Suprapubic skin (tissue), 4 donors: ENCODE measurements at places on chromosomes 16 and 17.

GRCh38 chr17:16243385-16243784, 26.4 kb downstream of the PIGL start:
- no peak overlapping the region for H3K4me3 ChIP-seq
- no peak for DNase-seq
- H3K36me3 ChIP-seq, result no peaks in the 10 kb centered on the region

DNA sequence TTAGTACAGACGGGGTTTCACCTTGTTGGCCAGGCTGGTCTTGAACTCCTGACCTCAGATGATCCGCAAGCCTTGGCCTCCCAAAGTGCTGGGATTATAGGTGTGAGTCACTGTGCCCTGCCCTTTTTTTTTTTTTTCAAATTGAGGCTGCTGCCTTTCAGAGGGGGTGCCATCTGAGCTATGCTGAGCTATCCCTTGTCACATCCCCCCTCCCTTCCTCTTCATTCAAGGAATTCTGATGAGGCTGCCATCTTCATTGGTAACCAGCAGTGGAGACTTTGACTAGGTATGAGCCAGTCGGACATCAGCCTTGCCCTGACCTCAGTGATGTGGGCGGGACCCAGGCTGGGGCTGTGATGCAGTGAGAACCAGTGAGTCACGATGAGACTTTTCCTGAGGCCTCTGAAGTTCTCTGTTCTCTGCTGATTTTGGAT, 24.4 kb upstream of the GPT2 start:
- no peaks in the 10 kb centered on the region for H3K27me3 ChIP-seq
- H3K27ac ChIP-seq, result peak overlapping the region; percentile 19
- H3K4me3 ChIP-seq, result no peak overlapping the region

DNA sequence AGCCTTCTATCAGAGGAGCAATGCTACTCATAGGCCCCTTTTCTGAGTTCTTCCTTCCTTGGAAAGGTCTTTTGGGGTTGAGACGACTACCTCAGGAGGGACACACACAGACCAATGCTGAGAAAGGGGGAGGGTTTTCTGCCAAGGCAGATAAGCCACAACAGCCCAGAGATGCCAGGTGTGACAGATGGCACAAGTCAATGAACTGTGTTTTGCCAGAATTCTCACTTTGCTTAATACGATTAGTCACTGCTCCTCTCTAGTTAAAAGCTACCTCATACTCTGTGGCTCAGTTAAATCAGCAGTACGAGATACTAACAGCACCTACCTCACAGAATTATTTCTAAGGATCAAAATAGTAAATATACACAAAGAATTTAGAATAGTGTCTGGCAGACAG, 8.0 kb downstream of the BRD7 start:
- peaks cover 46% of the 10 kb centered on the region for H3K36me3 ChIP-seq
- no peak for DNase-seq
- H3K27me3 ChIP-seq, result no peaks in the 10 kb centered on the region
- H3K4me1 ChIP-seq, result peaks cover 17% of the 10 kb centered on the region
- no peak overlapping the region for H3K27ac ChIP-seq

DNA sequence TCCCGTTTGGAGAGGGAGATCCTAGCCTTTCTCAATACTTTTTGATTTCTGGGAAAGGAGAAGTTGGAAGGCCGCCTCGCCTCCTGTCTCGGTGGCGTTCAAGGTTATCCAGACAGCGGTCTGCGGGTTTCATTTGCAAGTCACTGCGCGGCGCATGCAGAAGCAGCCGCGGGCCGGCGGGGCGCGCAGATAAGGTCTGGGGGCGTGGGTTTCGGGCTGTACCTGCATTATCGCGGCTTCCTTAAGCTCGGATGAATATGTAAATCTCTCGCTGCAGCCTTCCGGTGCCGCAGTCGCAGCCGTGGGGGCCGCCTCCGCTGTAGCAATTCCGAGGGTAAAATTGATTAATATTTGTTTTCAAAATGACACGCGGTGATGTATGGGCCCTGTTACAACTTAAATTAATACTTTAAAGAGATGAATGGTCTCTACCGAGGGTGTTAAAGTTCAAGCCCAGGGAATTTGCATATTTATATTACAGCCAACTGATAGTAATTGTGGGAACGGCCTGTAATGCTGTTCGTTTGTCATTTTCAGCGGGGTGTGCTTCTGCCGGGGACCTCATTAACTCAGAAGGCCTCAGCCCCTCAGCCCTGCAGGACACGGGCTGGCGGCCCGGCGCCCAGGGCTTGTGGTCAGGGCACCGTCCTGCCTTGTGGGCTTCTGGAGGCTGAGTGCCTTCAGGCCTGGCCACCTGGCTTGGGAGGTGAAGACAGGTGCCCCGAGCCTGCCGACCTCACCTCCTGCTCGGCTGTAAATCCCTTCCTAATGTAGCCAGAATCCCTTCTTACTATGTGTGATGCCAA, 99.4 kb downstream of the CYLD start:
- peaks cover 8% of the 10 kb centered on the region for H3K4me1 ChIP-seq
- peaks cover 25% of the 10 kb centered on the region for H3K27me3 ChIP-seq
- peak overlapping the region; percentile 31 for H3K4me3 ChIP-seq
- H3K27ac ChIP-seq, result no peak overlapping the region

DNA sequence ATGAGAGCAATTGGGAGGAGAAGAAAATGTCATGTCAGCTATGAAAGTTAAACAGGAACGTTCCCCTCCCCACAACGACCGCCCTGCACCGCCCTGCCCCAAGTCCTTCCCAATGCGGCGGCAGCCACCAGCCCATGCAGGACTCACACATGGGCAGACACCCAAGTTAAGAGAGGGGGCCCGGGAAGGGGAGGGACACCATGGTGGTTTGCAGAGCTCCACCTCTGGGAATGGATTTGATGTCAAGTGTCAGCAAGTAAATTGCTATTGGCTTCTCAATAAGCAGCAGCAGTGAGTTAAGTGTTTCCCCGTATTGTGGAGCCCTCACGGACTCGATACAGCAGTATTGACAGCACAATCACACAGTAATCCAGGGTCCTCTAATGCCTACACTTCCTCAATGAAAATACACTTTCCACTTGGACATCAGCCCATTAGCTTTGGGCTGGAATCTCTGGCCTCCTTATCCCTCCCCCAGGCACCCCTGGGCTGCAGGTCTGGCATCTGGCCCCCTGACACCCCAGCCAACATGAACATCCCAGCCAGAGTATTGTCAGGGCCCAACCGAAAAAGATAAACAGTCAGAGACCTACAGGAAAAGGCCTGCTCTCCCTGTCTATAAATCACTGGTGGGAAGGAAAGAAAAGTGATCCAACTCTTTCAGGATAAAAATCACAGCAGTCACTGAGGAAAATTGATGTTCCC, 22.6 kb downstream of the ZFHX3 start:
- peaks cover 24% of the 10 kb centered on the region for H3K4me1 ChIP-seq
- H3K36me3 ChIP-seq, result no peaks in the 10 kb centered on the region
- no peak overlapping the region for H3K4me3 ChIP-seq
- no peak for DNase-seq
- H3K27ac ChIP-seq, result peak overlapping the region; percentile 36

DNA sequence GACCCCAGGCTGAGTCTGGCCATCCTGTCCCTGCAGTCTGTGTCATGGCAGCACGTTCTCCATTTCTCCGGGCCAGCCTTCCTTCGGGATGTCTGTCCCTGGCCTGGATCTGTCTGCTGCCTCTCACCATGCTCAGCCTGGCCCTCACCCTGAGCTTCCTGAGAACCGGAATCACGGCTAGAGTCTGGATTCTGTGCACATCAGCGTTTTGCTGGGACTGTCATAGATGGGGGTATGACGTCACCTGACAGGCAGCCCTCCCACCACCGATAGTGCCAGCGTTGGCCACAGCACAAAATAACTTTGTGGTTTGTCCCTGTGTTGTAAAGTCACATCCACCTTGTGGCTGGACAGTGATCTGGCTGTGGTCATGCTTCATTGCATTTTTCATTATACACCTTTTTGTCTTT, 59.2 kb downstream of the B9D1 start:
- H3K27me3 ChIP-seq, result no peaks in the 10 kb centered on the region
- peaks cover 11% of the 10 kb centered on the region for H3K36me3 ChIP-seq
- no peak overlapping the region for H3K27ac ChIP-seq

- no peaks in the 10 kb centered on the region for H3K36me3 ChIP-seq
- H3K4me1 ChIP-seq, result peaks cover 8% of the 10 kb centered on the region
- no peak overlapping the region for H3K4me3 ChIP-seq
- H3K27ac ChIP-seq, result no peak overlapping the region
- no peaks in the 10 kb centered on the region for H3K27me3 ChIP-seq
Observed at GRCh38 chr17:62723842-62724241, 84.3 kb downstream of the MARCHF10 start.

DNA sequence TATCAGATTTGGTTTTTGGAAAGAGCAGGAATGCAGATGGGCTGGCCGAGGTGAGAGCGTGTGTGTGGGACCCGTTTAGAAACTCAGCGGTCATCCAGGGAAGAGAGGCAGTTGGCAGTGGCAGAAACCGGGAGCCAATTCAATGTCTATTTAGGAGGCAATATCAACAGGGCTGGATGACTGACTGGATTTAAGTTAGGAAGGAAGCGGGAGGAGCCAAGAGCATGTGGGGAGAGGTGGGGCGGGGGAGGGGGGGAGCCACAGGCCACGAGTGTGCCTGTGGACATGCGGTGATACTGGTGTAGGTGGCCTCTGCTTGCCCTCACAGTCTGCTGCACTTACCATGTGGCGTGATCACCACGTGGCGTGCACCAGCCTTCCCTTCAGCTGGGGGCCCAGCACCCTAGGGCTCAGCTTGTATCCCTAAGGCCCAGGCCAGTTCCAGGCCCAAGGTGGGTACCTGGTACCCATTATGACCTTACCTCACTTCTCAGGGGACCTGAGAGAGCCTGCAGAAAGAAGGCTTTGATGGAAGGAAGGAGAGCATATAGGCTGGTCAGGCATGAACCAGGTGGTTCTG, 10.8 kb upstream of the TPPP3 start:
- H3K36me3 ChIP-seq, result no peaks in the 10 kb centered on the region
- H3K4me1 ChIP-seq, result peaks cover 69% of the 10 kb centered on the region
- H3K4me3 ChIP-seq, result no peak overlapping the region
- H3K27me3 ChIP-seq, result no peaks in the 10 kb centered on the region
- H3K27ac ChIP-seq, result peak overlapping the region; percentile 93

- peaks cover 87% of the 10 kb centered on the region for H3K4me1 ChIP-seq
- no peak overlapping the region for H3K4me3 ChIP-seq
- DNase-seq, result no peak
- no peaks in the 10 kb centered on the region for H3K36me3 ChIP-seq
- H3K27me3 ChIP-seq, result no peaks in the 10 kb centered on the region
- peak overlapping the region; percentile 78 for H3K27ac ChIP-seq
Observed at GRCh38 chr16:89444728-89445127, 45.6 kb downstream of the ANKRD11 start.

- H3K4me1 ChIP-seq, result peaks cover 4% of the 10 kb centered on the region
- DNase-seq, result no peak
- no peaks in the 10 kb centered on the region for H3K36me3 ChIP-seq
- no peaks in the 10 kb centered on the region for H3K27me3 ChIP-seq
- H3K27ac ChIP-seq, result no peak overlapping the region
- no peak overlapping the region for H3K4me3 ChIP-seq
Observed at GRCh38 chr16:14427371-14427948, 202.6 kb downstream of the PARN start.

- H3K27me3 ChIP-seq, result no peaks in the 10 kb centered on the region
- H3K4me3 ChIP-seq, result no peak overlapping the region
- H3K36me3 ChIP-seq, result no peaks in the 10 kb centered on the region
- H3K27ac ChIP-seq, result no peak overlapping the region
- DNase-seq, result no peak
- no peaks in the 10 kb centered on the region for H3K4me1 ChIP-seq
Observed at GRCh38 chr17:1597861-1598342, 30.7 kb downstream of the SLC43A2 start.

- DNase-seq, result no peak
- no peaks in the 10 kb centered on the region for H3K27me3 ChIP-seq
- peaks cover 48% of the 10 kb centered on the region for H3K36me3 ChIP-seq
- no peak overlapping the region for H3K27ac ChIP-seq
- H3K4me1 ChIP-seq, result no peaks in the 10 kb centered on the region
- H3K4me3 ChIP-seq, result no peak overlapping the region
Observed at GRCh38 chr16:75579281-75579834, 13.2 kb downstream of the GABARAPL2 start.

DNA sequence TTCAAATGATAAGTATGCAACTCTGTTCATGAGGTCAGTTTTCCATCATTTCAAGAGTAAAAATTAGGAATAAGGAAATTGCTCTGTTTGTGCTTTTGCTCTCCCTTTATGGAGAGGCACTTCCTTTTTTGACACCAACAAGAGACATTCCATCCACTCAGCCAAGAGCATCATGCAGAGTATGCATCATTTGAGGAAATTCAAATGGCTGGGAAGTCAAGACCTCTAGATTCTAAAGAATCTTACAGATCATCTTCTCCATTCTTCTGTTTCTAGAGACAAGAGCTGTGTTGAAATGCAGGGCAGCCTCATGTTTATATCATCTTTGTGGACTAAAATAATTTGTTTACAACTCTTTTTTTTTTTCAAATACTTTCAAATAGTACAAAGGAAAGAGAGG, 669.4 kb downstream of the CDH11 start:
- H3K4me1 ChIP-seq, result no peaks in the 10 kb centered on the region
- no peak overlapping the region for H3K27ac ChIP-seq
- H3K36me3 ChIP-seq, result no peaks in the 10 kb centered on the region
- no peak overlapping the region for H3K4me3 ChIP-seq

- peaks cover 17% of the 10 kb centered on the region for H3K4me1 ChIP-seq
- peak; percentile 83 for DNase-seq
- no peak overlapping the region for H3K4me3 ChIP-seq
- no peak overlapping the region for H3K27ac ChIP-seq
Observed at GRCh38 chr16:31868691-31869167, 4.9 kb upstream of the ZNF267 start.

DNA sequence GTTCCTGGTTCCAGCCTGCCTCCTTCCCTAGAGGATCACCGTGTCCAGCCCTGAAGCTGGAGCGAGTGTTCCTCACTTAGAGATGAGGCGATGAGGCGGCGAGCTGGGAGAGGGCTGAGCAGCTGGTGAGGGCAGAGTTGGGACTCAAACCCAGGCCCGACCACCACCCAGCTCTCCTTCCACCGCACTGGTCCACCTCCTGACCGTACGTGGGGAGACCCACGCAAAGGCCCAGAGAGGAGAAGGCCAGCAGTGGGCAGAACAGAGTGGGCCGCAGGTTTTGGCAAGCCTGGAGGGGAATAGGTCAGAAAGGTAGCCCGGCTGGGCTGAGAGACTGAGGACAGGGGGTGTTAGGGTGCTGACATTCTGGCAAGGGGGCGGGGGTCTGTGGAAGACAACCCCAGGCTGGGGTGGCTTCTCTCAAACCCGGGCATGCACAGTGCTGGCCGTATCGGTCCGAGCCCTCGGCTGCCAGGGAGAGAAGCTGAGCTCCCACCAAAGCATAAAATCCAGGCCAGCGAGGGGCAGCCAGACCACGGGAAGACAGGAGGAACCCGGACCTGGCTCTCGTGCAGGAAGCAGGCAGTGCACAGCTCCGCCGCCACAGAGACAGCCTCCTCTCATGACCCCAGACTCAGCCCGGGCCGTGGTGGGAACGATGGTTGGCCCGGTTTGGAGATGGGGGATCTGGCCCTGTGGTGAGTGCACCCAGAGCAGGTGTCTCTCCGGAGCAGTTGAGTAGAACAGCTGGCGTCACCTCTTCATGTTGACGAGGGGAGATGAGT, 24.9 kb downstream of the MLYCD start:
- DNase-seq, result no peak
- H3K27ac ChIP-seq, result no peak overlapping the region
- no peaks in the 10 kb centered on the region for H3K27me3 ChIP-seq
- H3K36me3 ChIP-seq, result peaks cover 19% of the 10 kb centered on the region
